ENCODE measurements at places on chromosomes 12 and 14.

GRCh38 chr12:6548556-6548955, 7.3 kb downstream of the IFFO1 start:
- no peak for DNase-seq

GRCh38 chr12:106415134-106415533, 57.6 kb downstream of the POLR3B start:
- DNase-seq = no peak

DNA sequence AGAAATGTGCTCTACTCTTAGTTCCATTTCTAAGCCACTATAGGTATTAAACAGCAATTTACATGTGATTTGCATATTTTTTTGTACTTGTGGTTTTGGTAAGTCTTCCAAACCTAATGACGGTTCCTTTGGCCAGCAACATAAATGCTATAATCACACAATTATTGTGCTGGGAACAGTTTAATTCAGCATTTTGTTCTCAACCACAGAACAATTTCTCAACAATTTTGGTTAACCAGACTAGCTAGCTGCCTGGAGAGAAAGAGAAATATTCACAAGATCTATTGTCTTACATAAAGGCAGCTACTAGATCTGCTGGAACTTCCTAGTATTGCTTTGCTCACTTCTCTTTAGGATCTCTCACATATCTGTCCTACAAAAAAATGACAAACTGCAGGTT, 265.3 kb downstream of the SOX5 start:
- no peak for DNase-seq

- DNase-seq = no peak
These were observed 40.0 kb downstream of the FRS2 start for GRCh38 chr12:69509904-69510827.

- no peak for DNase-seq
These were observed 2.7 kb downstream of the NCKAP5L start for GRCh38 chr12:49825360-49825970.

DNA sequence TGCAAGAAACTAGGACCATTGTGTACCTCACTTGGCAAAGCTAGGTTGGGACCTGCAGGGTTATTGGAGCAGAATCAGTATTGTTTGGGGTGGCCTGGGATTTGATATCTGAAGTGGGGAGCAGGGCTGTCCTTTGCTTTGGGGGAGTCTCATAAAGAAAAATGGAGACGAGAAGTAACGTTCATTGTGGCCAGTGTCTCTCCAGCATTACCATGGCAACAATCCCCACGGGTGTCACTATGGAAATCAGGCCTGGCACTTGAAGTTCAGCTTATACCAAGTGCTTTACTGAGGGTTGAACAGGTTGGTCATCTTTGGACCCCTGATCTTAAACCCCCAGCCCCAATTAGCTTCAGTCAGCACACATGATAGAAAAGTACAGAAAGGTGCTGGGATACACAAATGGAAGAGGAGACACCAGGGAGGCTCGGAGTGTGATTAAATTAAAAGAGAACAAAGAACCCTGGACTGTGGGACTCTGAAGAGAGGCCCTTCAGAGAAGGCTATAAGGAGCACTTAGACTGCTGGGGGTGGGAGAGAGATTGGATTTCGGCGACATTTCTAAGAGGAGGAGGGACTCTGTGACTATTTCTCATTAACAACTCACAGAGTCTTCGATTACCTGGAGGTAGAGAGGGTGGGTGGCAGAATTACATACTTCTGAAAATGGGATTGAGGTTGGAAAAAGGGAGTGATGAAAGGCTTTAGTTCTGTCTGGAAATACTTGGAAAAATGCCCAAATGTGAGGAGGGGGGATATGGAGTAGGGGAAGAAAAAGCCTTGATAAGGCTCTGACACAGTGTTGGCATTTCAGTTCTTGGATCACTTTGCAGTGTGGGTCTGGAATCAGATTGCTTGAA, 3.7 kb downstream of the KIF5A start:
- DNase-seq = no peak

All from midbrain (tissue), 1 donor.